ENCODE measurements at places on chromosomes 7 and 10.

- DNase-seq = peak; percentile 12
These were observed 3.5 kb downstream of the MKRN1 start for GRCh38 chr7:140475747-140476333.

DNA sequence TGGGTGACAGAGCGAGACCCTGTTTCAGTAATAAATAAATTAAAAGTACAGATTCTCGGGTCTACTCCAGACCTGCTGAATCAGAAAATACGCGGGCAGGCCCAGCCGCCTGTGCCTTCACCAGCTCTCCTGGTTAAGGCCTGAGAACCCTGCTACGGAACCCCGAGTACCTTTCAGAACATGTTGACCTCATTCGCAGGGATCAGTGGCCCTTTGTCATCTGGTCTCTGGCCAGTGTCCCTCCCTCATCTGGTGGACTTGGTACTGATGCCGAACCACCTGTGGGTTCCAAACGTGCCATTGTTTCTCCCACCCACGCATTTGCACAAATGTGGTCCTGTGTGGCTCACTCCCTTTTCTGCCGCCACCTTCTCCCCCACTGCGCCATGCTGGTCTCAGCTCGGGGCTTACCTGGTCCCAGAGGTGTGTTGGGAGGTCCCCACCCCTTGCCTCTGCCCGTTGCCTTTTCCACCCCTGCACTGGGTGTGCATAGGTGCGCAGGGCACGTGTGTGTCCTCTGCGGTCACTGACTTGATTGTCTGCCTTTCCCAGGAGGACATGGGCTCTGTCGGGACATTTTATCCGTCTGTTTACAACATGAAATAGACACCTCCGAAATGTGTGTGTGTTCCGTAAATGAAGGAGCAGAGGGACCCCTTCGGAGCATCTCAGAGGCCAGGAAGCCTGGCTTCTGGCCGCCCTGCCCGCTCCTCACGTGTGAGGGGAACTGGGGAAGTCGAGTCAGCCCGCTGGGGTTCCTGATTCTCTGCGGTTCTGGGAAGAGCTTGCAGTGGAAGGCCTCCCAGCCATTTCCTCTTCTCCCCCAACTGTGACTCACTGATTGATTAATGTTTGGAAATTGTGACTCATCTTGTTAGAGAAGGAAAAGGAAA lies 135.2 kb downstream of the CUX1 start:
- DNase-seq = no peak

GRCh38 chr10:132461683-132462231 lies 64.8 kb downstream of the PWWP2B start:
- DNase-seq = no peak

- no peak for DNase-seq
These were observed 77.3 kb upstream of the MKLN1 start for GRCh38 chr7:131250331-131250730.

DNA sequence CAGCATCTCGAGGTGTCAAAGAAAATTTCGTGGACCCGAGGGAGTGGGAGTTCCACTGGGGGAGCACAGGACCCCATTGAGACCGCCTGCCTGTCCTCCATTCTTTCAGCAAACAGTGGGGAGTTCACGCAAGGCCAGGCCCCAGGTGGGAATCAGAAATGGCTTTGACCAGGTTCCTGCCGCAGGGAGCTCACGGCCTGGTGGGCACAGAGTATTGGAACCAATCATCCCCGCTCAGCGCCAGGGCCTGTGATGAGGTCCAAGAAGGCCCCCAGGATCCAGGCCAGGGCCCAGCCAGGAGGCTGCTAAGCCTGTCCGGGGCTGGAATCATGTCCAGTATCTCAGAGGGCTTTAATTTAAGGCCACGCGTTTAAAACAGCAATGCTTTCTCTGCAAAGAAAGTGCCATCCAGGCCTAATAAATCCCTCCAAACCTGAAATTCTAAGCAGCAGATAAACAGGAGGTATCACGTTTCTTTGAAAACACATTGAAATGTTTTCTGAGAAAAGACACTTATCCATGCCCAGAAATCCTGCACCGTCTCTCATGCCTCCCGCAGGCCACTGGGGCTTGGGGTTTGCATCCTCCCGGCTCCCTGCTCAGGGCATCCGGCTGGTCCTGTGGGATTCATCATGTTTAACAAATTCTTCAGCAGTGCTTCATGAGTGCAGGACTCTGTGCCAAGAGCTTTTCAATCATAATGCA lies 125.7 kb downstream of the OAT start:
- DNase-seq = no peak

DNA sequence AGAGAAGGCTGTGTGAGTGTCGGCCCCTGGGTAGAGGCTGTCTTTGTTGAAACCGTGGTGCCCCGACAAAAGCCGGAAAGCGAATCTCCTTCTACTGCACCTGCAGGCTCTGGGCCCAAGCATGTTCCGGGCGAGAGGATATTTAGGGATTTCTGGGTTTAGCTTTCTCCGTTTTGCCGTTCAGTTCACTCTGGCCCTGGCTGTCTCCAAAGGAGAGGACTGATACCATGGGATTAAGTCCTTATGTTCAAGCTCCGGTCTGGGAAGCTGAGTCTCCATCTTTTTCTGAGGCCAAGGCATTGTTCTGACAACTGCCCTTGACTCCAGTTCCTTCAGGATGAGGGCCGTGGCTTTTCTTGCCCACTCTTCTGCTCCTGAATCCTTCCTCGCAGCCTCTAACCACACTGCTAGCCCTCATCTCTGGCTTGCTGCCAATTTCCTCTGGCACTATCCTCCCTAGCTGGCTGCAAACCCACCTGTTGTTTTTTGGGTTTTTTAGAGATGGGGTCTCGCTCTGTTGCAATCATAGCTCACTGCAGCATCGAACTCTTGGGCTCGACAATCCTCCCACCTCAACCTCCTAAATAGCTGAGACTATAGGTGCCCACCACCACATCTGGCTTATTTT lies 206.8 kb downstream of the SKIDA1 start:
- DNase-seq = no peak

GRCh38 chr7:2941216-2941859 lies 97.2 kb upstream of the GNA12 start:
- DNase-seq = no peak

DNA sequence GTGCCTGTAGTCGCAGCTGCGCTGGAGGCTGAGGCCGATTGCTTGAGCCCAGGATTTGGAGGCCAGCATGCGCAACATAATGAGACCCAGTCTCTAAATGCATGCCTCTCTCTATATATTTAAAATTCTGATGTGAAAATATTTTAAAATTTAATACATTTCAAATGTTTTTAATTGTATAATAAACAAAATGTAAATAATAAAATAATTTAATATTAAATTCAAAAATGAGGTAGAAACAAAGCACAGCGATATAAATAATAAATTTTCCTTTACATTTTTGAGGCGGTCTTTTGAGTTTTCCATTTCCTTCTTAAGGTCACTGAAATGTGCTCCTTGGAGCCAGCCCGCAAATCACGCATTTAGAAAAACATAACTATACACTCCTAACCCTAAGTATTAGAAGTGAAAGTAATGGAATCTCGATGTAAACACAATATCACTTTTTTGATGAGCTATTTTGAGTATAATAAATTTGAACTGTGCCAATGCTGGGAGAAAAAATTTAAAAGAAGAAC lies 523 bp upstream of the CDK1 start:
- no peak for DNase-seq

- DNase-seq = no peak
These were observed 82.5 kb downstream of the ZNF365 start for GRCh38 chr10:62456611-62457101.

- DNase-seq = no peak
These were observed 257.3 kb downstream of the GPAM start for GRCh38 chr10:111926286-111926685.

GRCh38 chr7:55118426-55118825 lies 99.6 kb downstream of the EGFR start:
- no peak for DNase-seq

DNA sequence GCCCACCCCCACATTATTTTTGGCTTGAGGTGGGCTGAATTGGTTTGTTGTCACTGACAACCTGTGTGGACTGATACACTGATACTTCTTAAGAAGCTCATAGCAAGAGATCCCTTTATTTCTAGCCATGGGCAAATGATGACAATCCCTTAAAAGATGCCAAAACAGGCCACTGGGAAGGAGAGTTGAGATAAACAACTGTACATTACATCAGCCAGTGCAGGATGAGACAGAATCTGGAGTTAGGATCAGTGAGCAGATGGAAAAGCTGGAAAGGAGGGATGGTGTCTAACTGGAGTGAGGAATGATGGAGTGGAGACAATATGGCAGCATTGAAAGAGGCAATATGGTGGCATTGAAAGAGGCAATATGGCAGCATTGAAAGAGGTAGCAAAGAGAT lies 195.9 kb upstream of the LYZL2 start:
- no peak for DNase-seq

- DNase-seq = no peak
These were observed 212.3 kb downstream of the C7orf25 start for GRCh38 chr7:42699380-42700178.

- DNase-seq = no peak
These were observed 15.5 kb downstream of the STX1A start for GRCh38 chr7:73703757-73704639.

GRCh38 chr7:131890176-131890575 lies 333.7 kb upstream of the PODXL start:
- no peak for DNase-seq

- DNase-seq = no peak
These were observed 591 bp downstream of the BZW2 start for GRCh38 chr7:16646472-16647072.

- DNase-seq = no peak
These were observed 25.8 kb downstream of the CEP41 start for GRCh38 chr7:130415006-130415405.

GRCh38 chr7:70098905-70099672 lies 500.8 kb downstream of the AUTS2 start:
- DNase-seq = no peak

DNA sequence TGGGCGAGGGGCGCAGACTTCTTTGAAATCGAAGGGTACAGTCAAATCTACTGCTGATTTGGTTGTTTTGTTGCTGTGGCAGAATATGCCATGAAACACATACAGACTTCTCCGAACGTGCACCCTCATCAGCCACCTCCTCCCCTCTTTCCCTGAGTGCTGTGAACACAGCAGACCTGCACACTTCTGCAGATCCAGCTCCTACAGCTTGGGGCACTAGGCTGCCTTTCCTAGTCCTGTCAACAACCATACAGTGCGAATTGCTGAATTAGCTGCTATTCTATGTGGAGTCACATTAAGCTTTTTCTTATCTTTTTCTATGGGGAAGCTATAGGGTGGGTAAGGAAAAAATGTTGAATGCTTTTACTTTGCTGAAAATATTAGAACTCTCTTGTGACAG lies 57.5 kb downstream of the COL17A1 start:
- no peak for DNase-seq

DNA sequence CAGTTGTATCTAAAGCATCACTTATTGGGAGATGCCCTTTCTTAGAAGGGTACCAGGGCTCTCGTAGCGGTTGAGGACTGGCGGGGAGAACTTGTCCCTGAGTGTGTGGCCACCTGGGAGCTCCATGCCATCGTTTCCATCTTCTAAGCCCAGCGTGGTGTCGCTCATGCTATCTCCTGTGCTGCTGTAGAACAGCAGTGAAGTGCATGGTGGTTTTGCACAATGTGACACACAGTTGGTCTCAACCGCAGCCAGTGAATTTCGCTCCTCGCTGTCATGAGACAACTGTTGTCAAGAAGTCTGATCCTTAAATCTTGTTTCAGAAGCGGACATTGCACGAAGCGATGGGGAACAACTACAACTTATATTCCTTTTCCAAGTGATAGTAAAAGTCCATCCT lies 283.4 kb downstream of the GRID1 start:
- DNase-seq = no peak

DNA sequence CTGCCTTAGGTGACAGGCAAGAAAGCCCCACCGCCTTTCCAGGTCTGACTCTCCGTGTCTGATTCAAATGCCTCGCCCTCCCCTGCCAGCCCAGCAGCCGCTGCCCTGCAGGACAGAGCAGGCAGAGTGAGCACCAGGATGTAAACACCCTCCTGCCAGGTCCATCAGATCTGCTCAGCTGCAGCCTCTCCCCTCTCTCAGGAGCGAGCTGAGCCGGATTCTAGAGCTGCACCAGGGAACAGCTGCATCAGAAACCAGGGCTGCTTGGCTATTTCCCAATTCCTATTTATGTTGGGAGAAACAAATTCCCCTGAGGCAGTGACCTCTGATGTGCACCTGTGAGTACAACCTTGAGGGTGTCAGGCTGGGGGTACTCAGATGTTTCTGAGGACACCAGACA lies 121.5 kb upstream of the ZMIZ1 start:
- no peak for DNase-seq

DNA sequence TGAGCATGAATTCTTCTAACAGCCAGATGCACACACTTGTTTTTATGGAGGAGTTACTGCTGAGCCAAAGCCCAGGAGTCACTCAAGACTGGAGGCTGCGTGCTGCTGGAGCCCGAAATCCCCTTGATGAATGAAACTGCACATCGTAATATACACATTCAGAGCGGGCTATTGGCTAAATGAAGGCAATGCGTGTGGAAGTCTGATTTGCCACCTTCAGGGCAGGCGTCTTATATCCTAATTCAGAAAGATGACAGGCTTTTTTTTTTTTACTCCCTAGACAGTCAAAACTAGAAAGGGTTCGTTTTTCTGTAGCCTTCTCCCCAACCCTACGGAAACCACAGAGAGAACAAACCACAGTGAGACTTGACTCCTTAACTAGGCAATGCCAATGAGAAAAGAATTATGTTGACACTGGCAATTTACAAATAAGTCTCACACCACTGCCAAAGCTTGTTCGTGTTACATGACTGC lies 227.2 kb upstream of the KLF14 start:
- peak; percentile 68 for DNase-seq

DNA sequence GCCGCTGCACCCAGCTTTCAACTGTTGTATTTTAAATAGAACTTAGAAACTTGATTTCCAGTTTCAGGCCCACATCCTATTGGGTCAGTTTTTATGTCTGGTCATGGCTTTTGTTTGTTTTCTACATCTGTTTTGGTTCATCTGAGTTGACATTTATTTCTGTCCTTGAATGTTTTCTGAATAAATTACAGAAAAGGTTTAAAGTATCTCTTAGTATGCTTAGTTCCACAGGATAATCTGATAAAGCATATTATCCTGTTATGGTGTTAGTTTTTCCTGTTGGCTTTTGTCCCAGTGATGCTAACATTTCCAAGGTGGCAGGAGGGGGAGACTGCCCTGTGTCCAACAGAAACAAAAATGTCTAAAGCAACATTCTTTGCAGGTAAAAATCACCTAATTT lies 733.2 kb downstream of the INHBA start:
- no peak for DNase-seq

GRCh38 chr10:102645741-102646609 lies 1.7 kb downstream of the TRIM8 start:
- DNase-seq = peak; percentile 92

DNA sequence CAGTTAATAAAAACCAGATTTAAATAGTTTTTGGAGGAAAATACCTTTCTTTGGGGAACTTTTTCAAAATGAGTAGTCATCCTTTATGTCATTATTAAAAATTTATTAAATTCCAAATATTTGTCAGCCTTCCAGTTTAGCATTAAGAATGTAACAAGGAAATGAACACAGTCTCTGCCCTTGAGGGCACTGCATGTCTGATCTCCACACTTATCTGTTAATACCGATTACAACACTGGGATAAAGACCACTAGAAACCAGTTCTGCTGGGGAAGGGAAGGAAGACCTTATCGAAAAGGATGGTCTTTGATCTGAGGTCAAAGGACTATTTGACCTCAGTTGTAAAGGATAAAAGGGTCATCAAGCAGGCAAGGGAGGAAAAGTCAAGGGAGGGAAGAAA lies 320.0 kb downstream of the DOCK4 start:
- DNase-seq = no peak

- DNase-seq = no peak
These were observed 11.2 kb upstream of the SEM1 start for GRCh38 chr7:96720843-96721242.

- DNase-seq = no peak
These were observed 185.2 kb upstream of the ITGB1 start for GRCh38 chr10:33143160-33143728.

- no peak for DNase-seq
These were observed 92.5 kb downstream of the ARL4A start for GRCh38 chr7:12779947-12780346.
